Activated CD4-positive, CD25-positive, alpha-beta regulatory T cell treated with anti-CD3 and anti-CD28 coated beads, Interleukin-2, amount 50 U/mL, for 72 hours (primary cell): ENCODE measurements at places on chromosomes 11 and 22.

DNA sequence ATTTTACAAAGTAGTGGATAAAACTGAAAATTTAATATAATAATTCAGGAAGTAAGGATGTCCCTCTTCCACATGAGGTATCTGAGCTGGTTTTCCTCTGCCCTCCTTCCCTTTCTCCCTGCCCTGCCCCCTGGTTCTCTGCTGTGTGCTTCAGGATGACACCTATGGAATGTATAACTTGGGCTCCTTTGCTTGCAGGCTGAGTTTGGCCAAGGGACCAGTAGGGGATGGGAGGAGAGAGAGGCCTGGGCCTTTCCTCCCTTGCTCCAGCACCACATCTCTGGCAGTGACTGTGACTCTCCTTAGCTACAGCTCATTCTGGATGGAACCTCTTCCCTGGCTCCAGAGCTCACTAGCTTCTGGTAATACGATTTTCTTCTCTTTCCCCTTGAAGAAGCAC lies 10.1 kb downstream of the IRAG1 start:
- DNase-seq = no peak

GRCh38 chr11:91837411-91838330 lies 386.9 kb upstream of the FAT3 start:
- no peak for DNase-seq

GRCh38 chr11:64604458-64605243 lies 13.6 kb downstream of the SLC22A12 start:
- no peak for DNase-seq

DNA sequence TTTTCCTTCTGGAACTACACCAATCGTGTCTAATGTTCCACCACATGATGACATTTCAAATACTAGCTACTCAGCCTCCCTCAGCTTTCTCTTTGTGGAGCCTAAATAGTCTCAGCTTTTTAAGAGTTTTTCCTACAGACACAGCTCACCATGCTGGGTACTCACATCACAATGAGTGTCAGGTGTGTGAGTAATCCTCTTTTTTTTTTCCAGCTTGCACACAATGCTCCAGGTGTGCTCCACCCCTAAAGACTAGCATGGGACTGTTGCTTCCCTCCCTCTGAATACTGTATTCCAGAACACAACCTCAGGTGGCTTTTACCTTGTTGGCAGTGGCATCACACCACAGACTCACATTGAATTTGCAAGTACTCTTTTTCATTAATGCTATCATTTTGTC lies 11.7 kb downstream of the BTG4 start:
- no peak for DNase-seq

- DNase-seq = no peak
Measured at GRCh38 chr11:49995565-49995964, 13.2 kb upstream of the OR4C12 start.

- no peak for DNase-seq
Measured at GRCh38 chr11:106961048-106961447, 57.2 kb downstream of the GUCY1A2 start.

DNA sequence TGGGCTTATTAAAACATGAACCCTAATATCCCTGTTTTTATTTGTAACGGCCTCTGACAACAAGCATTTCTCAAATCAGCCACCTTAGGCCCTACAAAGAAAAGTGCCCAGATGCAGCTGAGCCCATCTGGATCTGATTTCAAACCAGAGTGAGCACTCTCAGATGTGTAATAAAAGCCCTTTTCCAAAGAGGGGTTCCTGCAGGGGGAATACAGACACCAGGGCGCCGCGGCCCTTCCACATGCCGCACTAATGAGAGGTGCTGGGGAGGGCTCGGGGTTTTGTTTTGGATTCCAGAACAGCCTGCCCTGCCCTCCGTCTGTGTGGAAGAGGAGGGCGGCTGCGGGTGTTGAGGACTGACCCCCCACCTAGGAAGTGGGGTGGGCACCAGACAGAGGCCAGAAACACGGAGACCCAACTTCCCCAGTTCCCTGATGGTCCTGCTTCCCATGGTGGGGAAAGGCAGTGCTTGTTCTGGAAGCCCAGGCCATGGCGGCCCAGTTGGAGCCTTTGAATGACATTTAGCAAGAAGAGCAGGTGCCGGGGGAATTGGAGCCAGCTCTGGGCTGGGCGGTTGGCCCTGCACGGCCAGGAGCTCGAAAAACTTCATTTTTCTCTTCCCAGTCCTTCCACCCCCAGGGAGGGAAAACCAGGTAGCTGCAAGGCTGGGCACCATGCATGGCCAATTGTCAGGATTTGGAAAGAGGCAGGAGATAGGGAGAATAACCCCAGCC lies 63.7 kb downstream of the MACROD1 start:
- no peak for DNase-seq

DNA sequence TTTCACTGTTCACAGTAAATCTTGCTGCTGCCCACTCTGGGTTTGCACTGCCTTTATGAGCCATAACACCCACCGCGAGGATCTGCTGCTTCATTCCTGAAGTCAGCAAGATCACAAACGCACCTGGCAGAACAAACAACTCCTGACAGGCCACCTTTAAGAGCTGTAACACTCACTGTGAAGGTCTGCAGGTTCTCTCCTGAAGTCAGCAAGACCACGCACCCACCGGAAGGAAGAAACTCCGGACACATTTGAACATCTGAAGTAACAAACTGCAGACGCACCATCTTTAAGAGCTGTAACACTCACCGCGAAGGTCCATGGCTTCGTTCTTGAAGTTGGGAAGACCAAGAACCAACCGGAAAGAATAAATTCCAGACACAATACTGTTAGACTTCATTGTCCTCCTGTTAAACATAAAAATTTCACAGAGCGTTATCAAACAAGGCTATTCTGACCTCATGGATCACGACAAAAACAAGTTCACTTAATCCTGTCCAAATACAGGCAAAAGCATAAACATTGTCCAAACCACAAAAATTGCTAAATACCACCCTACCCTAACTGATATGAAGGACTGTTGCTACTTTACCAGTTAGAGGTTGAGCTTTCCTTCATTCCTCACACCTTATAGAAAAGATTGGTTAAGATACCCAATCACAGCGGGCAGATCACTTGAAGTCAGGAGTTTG lies 3.0 kb upstream of the CCDC117 start:
- no peak for DNase-seq

DNA sequence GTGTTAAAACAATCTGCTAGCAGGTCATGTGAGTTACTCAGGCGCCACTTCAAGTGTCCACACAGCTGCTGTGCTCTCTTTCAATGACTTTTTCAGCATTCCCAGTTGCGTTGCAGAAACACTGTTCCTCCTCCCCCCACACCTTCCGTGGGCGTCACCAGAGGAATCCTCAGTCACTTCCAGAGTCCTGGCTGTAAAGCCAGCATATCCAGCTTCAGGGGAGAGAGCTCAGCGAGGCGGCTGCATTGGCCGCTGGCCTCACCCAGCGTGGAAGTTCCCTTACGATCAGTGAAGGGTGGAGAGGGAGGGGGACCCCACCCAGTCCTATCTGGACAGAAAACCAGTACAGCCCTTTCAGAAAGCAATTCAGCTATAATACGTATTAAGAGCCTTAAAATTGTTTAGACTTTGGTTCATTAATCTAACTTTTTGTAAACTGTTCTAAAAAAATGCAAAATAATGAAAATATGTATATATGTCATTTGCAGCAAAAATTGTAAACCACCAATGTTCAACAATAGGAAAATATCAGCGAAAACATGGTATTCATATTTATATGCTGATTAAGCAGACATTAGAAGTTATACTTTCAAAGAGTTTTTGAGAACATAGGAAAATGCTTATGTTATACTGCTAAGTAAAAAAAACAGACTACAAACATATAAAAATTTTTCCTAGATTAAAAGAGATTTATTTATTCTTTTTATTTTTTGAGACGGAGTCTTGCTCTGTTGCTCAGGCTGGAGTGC lies 2.8 kb upstream of the ANO9 start:
- no peak for DNase-seq

DNA sequence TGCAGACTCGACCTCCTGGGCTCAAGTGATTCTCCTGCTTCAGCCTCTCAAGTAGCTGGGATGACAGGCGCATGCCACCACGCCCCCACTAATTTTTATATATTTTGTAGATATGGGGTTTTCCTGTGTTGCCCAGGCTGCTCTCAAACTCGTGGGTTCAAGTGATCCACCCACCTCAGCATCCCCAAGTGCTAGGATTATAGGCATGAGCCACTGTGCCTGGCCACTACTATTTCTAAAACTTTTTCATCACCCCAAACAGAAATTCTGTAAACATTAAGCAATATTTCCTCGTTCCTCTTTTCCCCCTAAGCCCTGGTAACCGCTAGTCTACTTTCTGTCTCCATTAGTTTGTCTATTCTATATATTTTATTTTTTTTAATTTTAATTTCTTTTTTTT lies 9.0 kb upstream of the ATG16L2 start:
- DNase-seq = no peak

GRCh38 chr22:22021162-22021750 lies 38.7 kb upstream of the TOP3B start:
- no peak for DNase-seq

- no peak for DNase-seq
Measured at GRCh38 chr11:10294290-10294953, 403 bp upstream of the SBF2 start.

GRCh38 chr11:64539711-64540427 lies 51.2 kb upstream of the SLC22A12 start:
- no peak for DNase-seq
